Left ventricle myocardium inferior (tissue), 1 donor: ENCODE measurements at places on chromosomes 16 and 17.

GRCh38 chr16:73545755-73546154 is 497.8 kb upstream of the ZFHX3 start:
- no peak for DNase-seq

GRCh38 chr16:81553814-81554675 is 109.4 kb downstream of the CMIP start:
- DNase-seq, result no peak

- DNase-seq, result no peak
These were observed 19.5 kb upstream of the CSNK2A2 start for GRCh38 chr16:58217311-58217925.

DNA sequence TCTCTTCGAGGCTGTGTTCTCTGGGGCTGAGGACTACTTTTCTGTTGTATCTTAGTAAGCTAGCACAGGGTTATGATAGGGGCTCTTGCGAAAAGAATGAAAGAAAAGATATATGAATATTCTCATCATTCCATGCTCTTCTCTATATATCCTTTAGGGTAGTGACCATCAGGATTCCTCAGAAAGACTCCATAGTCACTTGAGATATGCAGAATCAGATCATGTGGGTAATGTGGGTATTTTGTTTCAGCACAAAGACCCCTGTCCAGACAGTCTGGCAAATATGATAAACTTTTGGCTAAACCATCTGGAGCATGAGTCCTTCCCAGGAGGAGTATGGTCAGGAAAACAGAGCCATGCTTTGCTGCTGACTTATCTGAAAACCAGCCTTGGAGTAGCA is 21.5 kb downstream of the CRYM start:
- no peak for DNase-seq

GRCh38 chr17:80261895-80262279 is 1.2 kb downstream of the RNF213 start:
- DNase-seq, result no peak

DNA sequence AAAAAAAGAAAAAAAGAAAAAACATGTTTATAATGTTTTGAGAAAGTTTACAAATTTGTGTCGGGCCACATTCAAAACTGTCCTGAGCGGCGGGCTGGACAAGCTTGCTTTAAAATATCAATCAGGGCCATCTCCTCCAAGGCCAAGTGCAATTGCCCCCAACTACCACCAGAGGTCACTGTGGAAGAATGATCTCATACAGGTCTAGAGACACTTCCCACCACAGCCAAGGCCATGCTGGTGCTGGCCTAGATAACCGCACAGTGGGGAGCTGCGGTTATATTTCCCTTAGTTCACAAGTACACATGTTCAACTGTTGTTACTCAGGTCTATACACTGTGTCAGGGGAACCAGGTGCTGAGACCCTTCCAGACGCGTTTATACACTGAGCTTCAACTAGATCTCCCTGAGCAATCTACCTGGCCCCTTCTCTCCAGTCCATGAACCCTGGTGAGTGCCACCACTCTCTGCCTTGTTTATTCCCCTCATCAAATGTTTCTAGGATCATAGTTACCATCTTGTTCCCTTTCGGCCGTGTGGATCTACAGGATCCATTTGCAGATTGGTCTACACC is 83.8 kb upstream of the CCL2 start:
- DNase-seq, result peak; percentile 31
